Hepatic stellate cell (primary cell): ENCODE measurements at places on chromosomes 7 and 10.
A peak's percentile ranks its signal among the peaks of the same experiment; 100 is the strongest.

DNA sequence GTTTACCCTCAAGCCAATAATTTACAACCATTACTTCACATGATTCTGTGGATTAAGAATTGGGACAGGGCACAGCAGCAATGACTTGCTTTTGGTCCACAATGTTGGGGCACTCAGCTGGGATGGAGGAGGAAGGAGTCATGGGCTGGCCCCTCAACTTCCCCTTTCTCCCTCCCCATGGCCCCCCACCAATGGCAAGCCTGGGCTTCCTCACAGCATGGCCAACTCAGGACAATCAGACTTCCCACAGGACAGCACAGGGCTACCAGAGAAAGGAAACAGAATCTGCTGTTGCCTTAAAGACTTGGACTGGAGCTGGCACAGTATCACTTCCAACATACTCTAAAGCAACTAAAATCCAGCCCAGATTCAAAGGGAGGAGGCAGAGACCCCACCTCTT lies 160.7 kb downstream of the PTPN20 start:
- DNase-seq = no peak

GRCh38 chr7:26699766-26700165 lies 164.6 kb downstream of the SKAP2 start:
- no peak for DNase-seq

DNA sequence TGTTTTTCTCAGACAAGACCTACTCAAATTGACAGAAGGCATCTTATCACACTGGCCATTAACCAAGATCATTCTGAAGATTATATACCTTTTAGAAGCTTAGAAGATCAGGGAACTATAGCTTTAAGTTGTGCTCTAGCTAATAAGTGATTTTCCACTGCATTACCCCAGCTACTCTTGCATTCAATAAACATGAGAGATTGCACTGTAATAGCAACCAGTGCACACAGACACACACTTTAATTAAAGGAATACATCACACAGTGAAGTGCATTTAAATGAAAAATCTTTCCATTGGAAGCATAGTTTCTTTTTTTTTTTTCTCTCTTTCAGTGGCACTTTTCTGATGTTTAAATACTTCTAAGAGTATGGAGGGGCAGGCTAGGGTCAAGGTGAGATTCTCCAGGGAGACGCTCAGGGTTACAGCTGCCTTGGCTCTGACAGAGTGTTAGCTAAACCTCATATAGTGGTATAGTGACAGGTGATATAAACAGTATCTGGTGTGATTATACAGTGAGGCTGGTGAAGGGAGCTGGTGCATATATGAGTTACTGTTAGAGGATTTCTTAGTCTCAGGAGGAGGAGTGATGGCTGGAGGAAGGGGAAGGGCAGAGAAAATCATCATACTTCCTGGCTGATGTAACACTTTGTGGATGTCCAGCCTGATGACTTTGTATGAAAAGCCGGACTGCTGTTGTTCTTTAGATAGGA lies 369.5 kb downstream of the SORCS3 start:
- no peak for DNase-seq

DNA sequence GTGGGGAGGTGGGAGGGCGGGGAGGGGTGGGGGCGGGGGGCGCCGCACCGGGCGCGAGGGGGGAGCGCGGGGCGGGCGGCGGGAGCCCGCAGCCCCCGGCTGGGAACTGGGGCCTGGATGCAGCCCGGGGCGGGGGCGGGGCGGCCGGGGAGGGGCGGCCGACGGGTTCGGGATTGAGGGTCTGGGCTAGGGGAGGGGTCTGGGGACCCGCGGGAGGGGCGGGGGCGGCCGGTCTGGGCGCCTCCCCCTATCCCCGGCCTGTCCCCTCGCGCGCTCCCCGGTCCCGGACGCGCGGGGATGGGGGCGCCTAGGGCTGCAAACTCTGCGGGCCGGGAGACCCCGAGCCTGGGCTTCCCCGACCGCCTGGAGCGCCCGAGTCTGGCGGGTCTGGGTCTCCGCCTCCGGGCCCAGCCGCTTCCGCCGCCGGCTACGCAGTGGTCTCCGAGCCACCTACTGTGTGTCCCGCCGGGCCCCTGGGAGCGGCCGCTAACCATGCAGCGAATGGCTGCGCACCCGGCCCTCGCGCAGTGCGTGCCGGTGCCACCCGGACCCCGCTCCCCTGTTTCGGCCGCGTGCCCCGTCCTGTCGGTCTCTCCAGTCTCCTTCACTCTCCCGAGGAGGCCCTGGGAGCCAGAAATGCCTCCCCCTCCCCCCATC lies 375 bp upstream of the FGF8 start:
- DNase-seq = no peak

GRCh38 chr10:99484626-99485581 lies 47.8 kb upstream of the NKX2-3 start:
- DNase-seq = no peak

DNA sequence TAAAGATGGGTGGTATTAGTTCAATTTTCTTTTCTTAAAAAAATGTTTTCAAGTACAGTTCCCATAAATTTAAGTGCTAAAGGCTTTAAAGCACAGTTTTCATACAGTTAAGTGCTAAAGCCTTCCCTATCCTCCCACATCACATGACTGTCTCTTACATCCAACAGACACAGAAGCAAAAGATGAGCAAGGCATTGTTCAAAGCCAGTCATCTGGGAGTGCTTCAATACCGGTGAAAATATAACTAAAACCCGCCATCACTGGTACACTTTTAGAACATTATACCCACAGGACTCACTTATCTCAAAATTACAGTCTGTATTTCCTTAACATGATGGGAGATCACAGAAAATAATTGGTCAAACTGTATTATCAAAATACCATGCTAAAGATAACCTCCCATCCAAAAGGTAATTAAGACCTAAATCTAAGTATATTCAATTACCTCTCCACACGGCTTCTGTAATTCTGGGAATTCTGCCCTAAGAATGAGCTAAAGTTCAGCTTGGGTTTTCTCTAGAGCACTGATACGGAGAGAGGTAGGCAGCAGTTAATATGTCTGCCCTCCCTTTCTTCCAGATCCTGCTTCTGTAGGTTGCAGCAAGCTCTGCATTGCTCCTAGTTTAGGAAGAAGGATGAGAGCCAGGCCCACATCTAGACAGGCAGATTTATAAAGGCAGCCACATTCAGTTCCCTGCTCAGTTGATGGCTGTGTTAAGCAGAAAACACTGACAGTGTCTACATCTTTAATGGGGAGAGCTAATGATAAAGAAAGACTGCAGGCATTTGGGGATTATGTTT lies 474.8 kb upstream of the PFKP start:
- DNase-seq = no peak

GRCh38 chr7:39357648-39358047 lies 208.6 kb upstream of the YAE1 start:
- no peak for DNase-seq

DNA sequence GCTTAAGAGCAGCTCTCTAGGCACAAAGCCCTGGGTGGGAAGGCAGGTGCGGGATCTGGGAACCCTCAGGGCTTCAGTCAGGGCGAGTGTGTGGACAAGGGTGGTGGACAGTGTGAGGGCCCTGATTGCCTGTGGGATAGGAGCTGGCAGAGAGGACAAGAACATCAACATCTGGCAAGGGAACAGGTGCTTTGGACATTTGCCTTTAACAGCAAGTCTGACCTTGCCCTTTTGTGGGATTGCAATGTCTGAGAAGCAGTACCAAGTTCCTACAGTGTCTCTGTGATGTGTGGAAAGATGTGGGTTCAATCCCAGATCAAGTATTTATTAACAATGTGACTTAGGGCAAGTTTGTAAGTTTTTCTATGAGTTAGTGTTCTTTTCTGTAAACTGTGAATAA lies 46.7 kb downstream of the TFAM start:
- DNase-seq = no peak

GRCh38 chr7:50470250-50471163 lies 20.4 kb upstream of the FIGNL1 start:
- no peak for DNase-seq

GRCh38 chr10:78815702-78816334 lies 252.9 kb upstream of the ZMIZ1 start:
- DNase-seq = no peak

- no peak for DNase-seq
Measured at GRCh38 chr10:117425974-117426566, 50.8 kb upstream of the PDZD8 start.

- DNase-seq = no peak
Measured at GRCh38 chr7:961546-962400, 7.3 kb upstream of the ADAP1 start.

- DNase-seq = no peak
Measured at GRCh38 chr10:127406018-127406550, 143.0 kb upstream of the NPS start.

DNA sequence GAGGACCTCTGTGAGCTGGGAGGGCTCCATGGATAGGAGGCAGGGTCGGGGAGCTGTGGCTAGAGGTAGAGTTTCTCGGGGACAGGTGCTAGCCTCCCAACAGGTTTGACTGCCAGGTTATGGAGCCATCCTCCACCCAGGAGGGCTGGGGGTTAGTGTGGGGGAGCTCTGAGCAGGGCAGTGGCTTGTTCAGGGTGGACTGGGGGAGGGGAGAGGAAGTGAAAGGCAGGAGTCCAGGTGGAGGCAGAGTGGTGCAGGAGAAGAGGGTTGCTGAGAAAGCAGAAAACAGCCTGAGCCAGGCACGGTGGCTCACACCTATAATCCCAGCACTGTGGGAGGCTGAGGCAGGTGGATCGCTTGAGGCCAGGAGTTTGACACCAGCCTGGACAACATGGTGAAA lies 40.5 kb upstream of the HSPB1 start:
- DNase-seq = no peak

GRCh38 chr10:10855151-10855581 lies 162.5 kb upstream of the CELF2 start:
- no peak for DNase-seq

DNA sequence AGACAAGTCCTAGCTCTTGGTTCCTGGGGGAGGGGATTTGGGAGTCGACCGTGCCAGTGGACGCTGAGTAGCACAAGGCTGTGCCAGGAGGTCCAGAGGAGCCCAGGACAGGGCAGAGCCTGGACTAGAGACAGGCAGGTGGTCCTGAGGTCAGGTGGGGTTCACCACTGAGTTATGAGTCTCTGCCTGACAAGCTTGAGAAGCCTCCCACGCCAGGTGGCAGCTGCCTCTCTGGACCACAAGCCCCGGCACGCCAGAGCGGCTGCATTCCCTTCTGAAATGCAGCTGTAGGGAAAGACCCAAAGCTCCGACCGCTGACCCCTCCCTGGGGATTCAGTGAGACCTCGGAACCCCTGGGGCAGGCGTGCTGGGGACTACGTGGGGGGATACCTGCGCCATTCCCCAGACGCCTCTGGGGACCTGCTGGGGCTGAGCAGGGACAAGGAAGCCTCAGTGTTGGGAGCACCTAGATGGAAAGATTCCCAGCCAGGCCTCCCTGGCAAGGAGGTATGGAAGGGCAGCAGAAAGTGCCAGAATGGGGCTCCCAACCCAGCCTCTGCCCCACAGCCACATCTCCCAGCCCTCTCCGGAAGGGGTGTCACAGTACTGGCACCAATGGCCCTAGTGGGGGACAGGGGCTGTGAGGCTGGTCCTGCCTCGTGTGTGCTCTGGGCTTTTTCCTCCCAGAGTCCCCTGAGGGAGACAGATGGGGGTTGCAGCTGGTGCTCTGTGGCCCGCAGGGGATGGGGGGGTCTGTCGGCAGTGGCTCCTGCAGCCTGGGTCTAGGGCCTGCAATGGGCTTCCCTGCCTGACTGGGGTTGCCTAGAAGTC lies 29.0 kb downstream of the PDGFA start:
- DNase-seq = no peak

- no peak for DNase-seq
Measured at GRCh38 chr10:62691336-62691735, 113.2 kb upstream of the ADO start.

- DNase-seq = no peak
Measured at GRCh38 chr7:11458736-11459483, 373.1 kb downstream of the THSD7A start.

- no peak for DNase-seq
Measured at GRCh38 chr7:157439149-157439548, 102.3 kb downstream of the DNAJB6 start.

DNA sequence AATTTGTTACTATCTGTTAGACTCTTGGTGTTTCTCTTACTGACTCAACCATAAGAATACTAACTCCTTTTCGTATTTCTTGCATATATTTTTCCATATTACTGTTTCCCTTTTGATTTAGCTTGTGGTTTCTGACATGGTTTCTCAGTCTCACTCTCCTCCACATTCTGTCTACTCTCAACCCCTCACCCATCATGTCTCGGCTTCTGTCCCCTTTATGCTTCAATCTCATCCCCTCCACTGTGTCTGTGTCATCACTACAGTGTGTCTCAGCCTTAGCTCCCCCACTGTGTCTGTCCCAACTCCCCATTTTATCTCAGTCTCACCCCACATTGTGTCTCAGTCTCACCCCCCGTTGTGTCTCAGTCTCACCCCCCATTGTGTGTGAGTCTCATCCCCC lies 126.9 kb downstream of the VIPR2 start:
- DNase-seq = no peak

- DNase-seq = no peak
Measured at GRCh38 chr7:8211725-8212096, 50.3 kb downstream of the ICA1 start.

DNA sequence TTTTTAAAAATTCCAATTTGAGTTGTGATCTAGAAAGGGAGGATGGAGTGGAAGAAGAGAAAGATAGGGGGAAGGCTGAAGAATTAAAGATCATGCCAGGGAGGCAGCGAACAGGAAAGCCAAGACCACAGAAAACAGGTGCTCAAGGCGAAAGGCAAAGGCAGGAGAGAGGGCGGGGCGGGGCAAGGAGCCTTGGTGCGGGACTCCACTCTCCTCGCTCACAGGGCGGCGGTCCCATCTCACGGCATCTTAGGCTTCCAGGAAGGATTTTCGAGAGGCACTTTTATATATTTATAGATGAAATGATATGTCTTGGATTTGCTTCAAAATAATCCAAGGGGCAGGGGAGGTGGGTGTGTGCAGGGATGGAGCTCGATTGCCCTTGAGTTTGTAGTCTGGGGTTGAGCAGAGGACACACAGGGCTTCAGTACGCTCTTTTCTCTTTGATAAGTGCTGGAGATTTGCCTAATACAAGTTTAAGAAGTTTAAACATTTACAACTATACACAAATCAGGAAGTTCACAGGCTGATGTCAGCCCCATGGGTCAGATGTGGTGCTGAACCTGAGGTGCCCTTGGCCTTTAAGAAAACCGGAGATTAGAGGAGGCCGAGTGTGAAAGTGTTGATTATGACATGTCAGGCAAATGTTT lies 161.1 kb downstream of the PRKAG2 start:
- DNase-seq = no peak

DNA sequence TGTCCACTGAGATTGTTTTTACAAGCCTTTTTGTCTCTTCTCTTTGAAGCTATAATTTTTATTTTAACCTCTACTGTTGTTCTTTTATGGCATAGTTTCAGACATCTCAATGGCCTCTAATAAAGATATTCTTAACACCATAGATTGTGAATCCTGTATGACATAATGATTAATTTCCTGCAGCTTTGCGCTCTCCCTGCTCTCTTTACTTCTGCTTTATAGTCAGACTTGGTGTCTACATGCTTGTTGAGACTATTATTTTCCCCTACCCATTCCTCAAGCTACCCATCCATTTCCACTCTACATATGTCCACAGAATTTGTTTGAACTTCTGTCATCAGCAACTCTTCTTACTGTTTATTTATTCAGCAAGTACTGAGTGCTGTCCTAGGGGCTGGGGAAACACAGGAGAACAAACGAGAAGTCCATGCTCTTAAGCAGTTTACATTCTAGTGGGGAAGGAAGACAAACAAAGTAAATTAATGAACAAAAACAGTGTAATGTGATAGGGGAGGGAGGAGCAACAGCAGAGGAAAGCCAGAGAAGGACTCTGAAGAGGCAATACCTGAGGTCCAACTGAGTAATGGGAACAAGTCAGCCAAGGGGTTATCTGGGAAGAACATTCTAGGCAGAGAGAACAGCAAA lies 110.1 kb downstream of the CDK14 start:
- DNase-seq = no peak

GRCh38 chr10:95266674-95267095 lies 24.1 kb downstream of the PDLIM1 start:
- peak; percentile 66 for DNase-seq

- no peak for DNase-seq
Measured at GRCh38 chr10:116747325-116747724, 5.0 kb upstream of the HSPA12A start.
